Activated T-helper 1 cell treated with anti-CD3 and anti-CD28 coated beads, Interleukin-2, amount 50 U/mL, for 16 hours (primary cell): ENCODE measurements at places on chromosomes 1 and 21.

DNA sequence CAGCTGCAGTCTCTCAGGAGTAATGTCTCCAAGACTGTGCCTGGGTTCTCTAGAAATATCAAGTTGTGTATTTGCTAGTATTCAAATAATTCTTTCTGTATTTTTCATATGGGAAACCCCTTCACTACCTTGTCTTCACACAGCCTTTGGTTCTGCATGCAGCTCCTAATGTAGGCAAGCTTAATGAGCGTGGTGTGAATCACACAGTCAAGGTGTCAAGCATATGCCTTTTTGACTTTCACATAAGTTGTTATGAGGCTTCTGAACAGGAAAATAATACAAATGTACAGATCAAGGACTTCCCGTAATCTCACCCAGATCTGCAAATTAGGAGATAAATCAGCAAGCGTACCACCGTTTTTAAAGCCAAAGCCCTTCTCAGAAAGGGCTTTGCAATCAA is at the start of gene FCRL3:
Gene FCRL3, minus strand, starts transcription at position 38 of the 400 bp plus-strand sequence. CDS start 280 bp downstream, outside the sequence.
- DNase-seq: no peak

- DNase-seq: no peak
These were observed 68.0 kb upstream of the CYP2J2 start for GRCh38 chr1:59994302-59995198.

- DNase-seq: no peak
These were observed 24.4 kb downstream of the SLC66A1 start for GRCh38 chr1:19336543-19336942.

- DNase-seq: no peak
These were observed 51.9 kb upstream of the GJA8 start for GRCh38 chr1:147850737-147851136.

GRCh38 chr21:24197132-24197643 is 1410.1 kb downstream of the MRPL39 start:
- no peak for DNase-seq
